Activated T-helper 1 cell treated with anti-CD3 and anti-CD28 coated beads, Interleukin-2, amount 50 U/mL, for 16 hours (primary cell): ENCODE measurements at places on chromosomes 3 and 15.

GRCh38 chr3:193598202-193598601 is 5.2 kb downstream of the OPA1 start:
- no peak for DNase-seq

DNA sequence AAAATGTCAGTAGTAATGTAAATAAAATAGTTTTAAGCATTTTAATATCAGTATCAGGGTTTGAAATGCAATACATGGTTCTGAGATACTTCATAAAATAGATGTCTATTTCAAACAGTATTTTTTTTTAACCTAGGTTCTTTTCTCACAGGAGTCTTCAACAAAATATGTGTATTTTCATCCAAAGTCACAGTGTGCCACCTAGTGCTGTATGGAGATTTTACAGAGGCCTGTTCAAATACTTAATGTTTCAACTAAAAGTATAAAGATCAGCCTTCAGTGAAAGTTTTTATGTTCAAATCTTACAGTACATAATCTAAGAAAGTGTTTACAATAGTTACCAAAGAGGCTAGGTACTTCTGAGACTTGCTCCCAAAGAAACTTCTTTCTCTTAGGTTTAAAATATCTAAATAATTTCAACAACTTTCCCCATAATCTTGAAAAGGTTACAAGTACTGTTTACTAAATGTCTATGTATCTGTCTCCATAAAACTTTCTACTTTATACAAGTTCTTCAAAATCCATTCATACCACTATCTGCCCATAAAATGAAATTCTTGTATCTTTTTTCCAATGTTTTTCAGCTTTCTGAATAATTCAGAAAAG is 38.3 kb downstream of the SCAPER start:
- DNase-seq, result no peak

- DNase-seq, result no peak
Measured at GRCh38 chr15:75104804-75105557, 81.6 kb downstream of the PPCDC start.

DNA sequence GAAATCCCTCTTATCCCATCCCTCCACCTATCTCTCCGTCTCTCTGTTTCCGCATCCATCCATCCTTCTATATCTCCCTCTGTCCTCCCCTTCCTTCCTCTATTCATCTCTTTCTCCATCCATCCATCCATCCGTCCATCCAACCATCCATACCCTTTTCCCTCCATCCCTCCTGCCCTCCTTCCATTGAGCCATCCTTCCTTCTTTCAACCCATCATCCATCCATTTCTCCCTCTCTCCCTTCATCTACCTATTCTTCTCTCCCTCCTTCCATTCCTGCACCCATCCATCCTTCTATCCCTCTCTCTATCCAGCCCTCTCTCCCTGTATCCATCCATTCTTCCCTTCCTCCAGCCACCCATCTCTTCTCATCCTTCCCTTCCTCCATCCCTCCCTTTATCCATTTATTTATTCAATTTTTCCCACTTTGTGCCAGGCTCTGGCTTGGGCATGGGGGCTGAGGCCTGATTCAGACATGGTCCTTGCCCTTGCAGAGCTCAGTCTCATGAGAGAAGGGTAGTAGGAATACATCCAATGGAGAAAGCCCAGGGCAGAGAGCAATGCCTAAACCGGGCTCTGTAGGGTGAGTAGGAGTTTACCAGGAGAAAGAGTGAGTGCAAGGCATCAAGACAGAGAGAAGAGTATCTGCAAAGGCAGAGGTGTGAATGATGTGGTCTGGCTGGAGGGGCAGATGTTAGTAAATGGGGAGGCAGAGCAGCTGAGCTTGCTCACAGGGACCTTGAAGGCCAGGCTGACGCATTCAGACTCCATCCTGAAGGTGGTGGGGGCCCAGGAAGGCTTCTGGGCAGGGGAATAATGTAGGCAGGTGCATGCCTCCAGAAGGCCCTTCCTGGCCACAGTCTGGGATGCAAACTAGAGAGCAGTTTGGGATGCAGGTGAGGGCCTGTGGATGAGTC is 19.5 kb upstream of the FBLN2 start:
- no peak for DNase-seq

GRCh38 chr3:139016430-139017048 is 4.2 kb downstream of the PRR23B start:
- no peak for DNase-seq

GRCh38 chr3:5172018-5172417 is 15.5 kb upstream of the EDEM1 start:
- no peak for DNase-seq

GRCh38 chr3:38455639-38456430 is 2.1 kb downstream of the ACVR2B start:
- no peak for DNase-seq

DNA sequence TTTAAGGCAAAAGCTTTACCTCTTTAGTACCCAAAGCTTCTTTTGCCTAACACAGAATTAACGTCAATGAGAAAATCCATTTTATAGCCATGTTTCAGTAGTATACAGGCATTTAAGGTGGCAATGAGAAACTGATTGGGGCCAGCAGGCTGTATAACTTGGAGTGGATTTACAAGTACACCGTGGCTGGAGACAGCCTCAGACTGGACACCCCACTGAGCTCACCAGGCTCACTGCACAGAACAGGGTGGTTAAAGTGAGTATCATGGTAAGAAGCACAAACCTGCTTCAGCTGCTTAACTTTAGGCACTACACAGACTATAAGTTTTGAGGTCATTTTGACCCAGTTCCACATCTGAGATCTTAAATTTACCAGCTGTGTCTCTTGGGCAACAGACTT is 8.9 kb downstream of the CPOX start:
- no peak for DNase-seq
